Activated T-helper 1 cell treated with anti-CD3 and anti-CD28 coated beads, Interleukin-12 subunit alpha, Interleukin-12 subunit beta, Interleukin-2, Interleukin-4 antibody, amounts not matched to agents 30 ng/mL and 10 ng/mL and 1 ng/mL, durations not matched to agents 14 hours and 24 hours and 36 hours (primary cell): ENCODE measurements at places on chromosomes 3 and 15. TPM values are rescaled to one million over a fixed set of nuclear protein-coding genes. Genes with fewer than 3 reads are reported as not detected.

GRCh38 chr15:43939070-43939469, 112.3 kb downstream of the WDR76 start:
- H3K4me1 ChIP-seq = no peaks in the 10 kb centered on the region
- H3K27ac ChIP-seq = no peak overlapping the region
- no peak for DNase-seq
- H3K36me3 ChIP-seq = no peaks in the 10 kb centered on the region

DNA sequence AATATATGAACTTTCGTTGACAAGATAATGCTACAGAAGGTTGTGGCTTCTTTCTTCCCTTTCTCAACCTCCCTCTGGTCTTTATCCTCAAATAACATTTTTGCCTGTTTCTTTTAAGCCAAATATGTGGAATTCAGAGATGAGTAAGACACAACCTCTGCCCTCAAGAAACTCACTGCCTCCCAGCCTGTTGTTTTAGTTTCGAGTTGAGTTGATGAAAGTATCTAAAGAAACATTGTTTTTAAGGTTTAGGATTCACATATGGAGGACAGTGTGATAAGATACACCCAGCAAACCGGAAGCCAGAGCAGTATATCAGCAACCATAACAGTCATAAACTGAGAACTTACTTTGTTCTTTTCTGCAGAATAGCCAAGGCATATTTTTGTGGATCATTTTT, 218.6 kb downstream of the THSD4 start:
- no peak overlapping the region for H3K4me3 ChIP-seq
- no peaks in the 10 kb centered on the region for H3K36me3 ChIP-seq
- peaks cover 6% of the 10 kb centered on the region for H3K4me1 ChIP-seq
- H3K27ac ChIP-seq = no peak overlapping the region
- DNase-seq = no peak

DNA sequence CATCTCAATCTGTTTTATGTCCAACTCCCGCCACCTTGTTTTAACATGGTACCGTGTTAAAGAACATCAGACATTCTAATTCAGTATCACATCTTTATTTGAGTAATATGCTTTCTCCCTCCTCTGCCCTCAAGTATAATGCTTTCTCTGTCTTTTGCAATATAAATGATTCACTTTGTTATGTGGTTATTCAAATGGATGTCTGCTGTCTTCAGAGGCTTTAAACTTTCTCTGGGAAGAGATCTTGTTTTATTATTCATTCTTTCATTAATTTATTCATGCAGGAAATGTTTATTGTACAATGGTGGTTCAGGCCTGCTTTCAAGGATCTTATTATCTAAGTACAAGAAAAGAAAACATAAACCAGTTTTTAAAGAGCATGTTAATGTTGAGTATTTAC, 57.1 kb downstream of the RAP2B start:
- peaks cover 64% of the 10 kb centered on the region for H3K4me1 ChIP-seq
- DNase-seq = no peak
- H3K4me3 ChIP-seq = no peak overlapping the region

DNA sequence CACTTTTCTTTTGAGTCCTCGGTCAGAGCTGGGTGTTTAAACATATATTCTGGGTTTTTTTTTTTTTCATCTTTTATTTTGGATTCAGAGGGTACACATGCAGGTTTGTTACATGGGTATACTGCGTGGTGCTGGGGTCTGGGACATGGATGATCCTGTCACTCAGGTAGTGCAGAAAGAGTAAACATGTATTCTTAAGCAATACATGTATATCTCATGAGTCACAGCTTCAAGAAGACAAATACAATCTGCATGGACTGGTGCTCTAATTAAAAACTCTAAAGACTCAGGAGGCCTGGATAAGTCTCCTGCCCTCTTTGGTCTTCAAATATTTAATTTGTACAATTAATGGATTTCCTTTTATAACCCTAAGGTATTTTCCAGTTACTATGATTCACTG, 50.6 kb upstream of the PHLDB2 start:
- H3K4me1 ChIP-seq = no peaks in the 10 kb centered on the region
- H3K36me3 ChIP-seq = no peaks in the 10 kb centered on the region
- peaks cover 9% of the 10 kb centered on the region for H3K27me3 ChIP-seq
- no peak overlapping the region for H3K4me3 ChIP-seq

GRCh38 chr3:149390772-149391212, 13.3 kb upstream of the TM4SF1 start:
- H3K27ac ChIP-seq = no peak overlapping the region
- no peak for DNase-seq
- peaks cover 7% of the 10 kb centered on the region for H3K4me1 ChIP-seq
- H3K27me3 ChIP-seq = peaks cover 4% of the 10 kb centered on the region
- no peaks in the 10 kb centered on the region for H3K36me3 ChIP-seq

The OR5K4 gene
- total RNA-seq = not detected in 2 replicates

- DNase-seq = no peak
- H3K4me3 ChIP-seq = no peak overlapping the region
- no peak overlapping the region for H3K27ac ChIP-seq
- no peaks in the 10 kb centered on the region for H3K4me1 ChIP-seq
- H3K27me3 ChIP-seq = peaks cover 37% of the 10 kb centered on the region
These were observed 224.9 kb upstream of the TOPAZ1 start for GRCh38 chr3:44016818-44017217.

DNA sequence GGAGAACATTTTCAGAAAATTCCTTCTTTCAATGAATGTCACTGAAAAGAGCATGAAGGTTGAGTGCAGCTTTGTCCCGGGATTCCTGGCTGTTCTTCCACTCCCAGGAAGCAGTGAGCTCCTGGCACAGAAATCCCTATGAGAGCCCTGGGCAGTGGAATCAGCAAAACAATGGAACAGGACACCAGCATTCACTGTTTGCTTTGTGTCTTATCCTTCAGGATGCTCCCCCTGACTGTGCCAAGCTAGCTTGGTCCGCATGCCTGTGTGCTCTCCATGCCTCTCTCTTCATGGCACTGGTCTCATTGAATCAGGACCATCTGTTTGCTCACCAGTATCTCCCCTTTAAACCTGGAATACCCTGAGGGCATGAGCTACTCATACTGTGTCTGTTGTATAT, 102.0 kb upstream of the GADL1 start:
- no peaks in the 10 kb centered on the region for H3K4me1 ChIP-seq
- H3K27me3 ChIP-seq = no peaks in the 10 kb centered on the region
- H3K27ac ChIP-seq = no peak overlapping the region
- no peak for DNase-seq

The PDZRN3 gene
- total RNA-seq = not detected in 2 replicates

GRCh38 chr3:49462222-49462621, 7.8 kb upstream of the DAG1 start:
- H3K27ac ChIP-seq = no peak overlapping the region

GRCh38 chr15:68205954-68206539, 915 bp upstream of the CALML4 start:
- H3K27me3 ChIP-seq = no peaks in the 10 kb centered on the region
- peaks cover 58% of the 10 kb centered on the region for H3K4me1 ChIP-seq
- no peak for DNase-seq
- H3K4me3 ChIP-seq = peak overlapping the region; percentile 73
- H3K27ac ChIP-seq = peak overlapping the region; percentile 67

DNA sequence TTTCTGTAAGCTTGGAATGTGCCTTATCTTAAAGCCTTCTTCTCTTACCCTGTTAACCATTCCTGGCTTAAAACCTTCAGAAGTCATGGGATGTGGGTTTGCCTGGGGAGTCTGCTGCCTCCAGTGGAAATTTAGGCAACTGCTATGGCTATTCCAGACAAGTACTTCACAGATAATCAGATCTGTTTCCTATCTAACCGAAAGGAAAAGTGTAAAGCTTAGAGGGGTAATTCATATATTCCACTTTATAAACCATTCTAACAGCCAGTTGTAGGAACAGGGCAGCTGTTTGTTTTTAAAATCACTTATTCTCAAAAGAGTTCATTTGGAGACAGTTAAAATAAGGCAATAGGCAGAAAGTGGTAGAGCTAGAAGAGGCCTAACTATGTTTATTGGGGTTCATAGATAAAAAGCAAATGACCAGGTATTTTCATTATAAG, 219.9 kb downstream of the TCF12 start:
- H3K27ac ChIP-seq = no peak overlapping the region
- no peak overlapping the region for H3K4me3 ChIP-seq
- H3K36me3 ChIP-seq = peaks cover 4% of the 10 kb centered on the region
- DNase-seq = no peak
- H3K4me1 ChIP-seq = peaks cover 31% of the 10 kb centered on the region

- peaks cover 16% of the 10 kb centered on the region for H3K27me3 ChIP-seq
- no peak overlapping the region for H3K4me3 ChIP-seq
- no peak for DNase-seq
- H3K4me1 ChIP-seq = peaks cover 20% of the 10 kb centered on the region
These were observed 3.5 kb upstream of the FYTTD1 start for GRCh38 chr3:197746209-197746608.

DNA sequence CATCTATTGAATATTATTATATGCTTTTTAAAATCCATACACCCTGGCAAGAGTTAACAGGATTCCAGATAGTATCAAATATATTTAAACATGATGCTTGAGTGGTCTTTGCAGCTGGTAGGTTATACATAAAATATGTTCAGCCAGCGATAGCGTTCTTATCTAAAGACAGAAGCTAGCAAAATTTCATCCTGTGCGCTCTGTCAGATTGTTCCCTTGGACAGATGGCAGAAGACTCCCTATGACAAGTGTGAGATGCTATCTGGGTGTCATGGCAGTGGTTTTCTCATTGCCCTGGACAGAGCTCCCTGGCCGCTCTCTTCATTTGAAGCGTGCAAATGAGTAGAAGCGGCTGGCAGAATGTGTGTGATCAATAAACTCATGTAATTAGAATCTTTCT, 175.2 kb upstream of the SOX14 start:
- DNase-seq = no peak
- no peaks in the 10 kb centered on the region for H3K4me1 ChIP-seq
- H3K4me3 ChIP-seq = no peak overlapping the region
- H3K27me3 ChIP-seq = no peaks in the 10 kb centered on the region

GRCh38 chr3:169838511-169839030, 25.9 kb upstream of the LRRC34 start:
- H3K27me3 ChIP-seq = peaks cover 13% of the 10 kb centered on the region
- no peak for DNase-seq
- no peak overlapping the region for H3K4me3 ChIP-seq
- H3K36me3 ChIP-seq = no peaks in the 10 kb centered on the region
- no peaks in the 10 kb centered on the region for H3K4me1 ChIP-seq

- H3K27me3 ChIP-seq = peaks cover 63% of the 10 kb centered on the region
- peak overlapping the region; percentile 52 for H3K4me3 ChIP-seq
- peaks cover 14% of the 10 kb centered on the region for H3K4me1 ChIP-seq
- H3K36me3 ChIP-seq = no peaks in the 10 kb centered on the region
- H3K27ac ChIP-seq = peak overlapping the region; percentile 40
These were observed 6.6 kb downstream of the ISLR2 start for GRCh38 chr15:74136814-74137536.

GRCh38 chr15:70154718-70155347, 57.1 kb upstream of the TLE3 start:
- H3K4me3 ChIP-seq = no peak overlapping the region
- no peak overlapping the region for H3K27ac ChIP-seq
- DNase-seq = no peak
- H3K36me3 ChIP-seq = no peaks in the 10 kb centered on the region
- H3K27me3 ChIP-seq = peaks cover 5% of the 10 kb centered on the region

The RBPMS2 gene
- 0.10 TPM in 1 of 2 replicates, not detected in the other for total RNA-seq

DNA sequence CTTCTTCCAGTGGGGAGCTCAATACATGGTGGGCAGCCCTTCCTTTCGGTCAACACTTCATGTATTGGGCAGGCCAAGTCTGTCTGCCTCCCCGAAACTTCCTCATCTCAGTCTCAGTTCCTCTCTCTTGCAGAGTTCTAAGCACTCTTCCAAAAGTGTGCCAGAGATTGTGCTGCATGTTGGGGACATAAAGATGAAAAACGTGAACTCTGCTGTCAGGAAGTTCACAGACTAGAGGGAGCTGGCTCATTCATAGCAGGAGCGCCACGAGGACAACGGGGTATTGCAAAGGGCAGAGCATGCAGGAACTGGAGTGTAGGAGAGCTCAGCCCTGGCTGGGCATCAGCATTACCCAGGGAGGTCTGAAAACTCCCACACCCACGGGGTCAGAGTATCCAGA, 15.3 kb upstream of the EPHB3 start:
- no peaks in the 10 kb centered on the region for H3K4me1 ChIP-seq
- H3K36me3 ChIP-seq = no peaks in the 10 kb centered on the region
- H3K27ac ChIP-seq = no peak overlapping the region
- peaks cover 17% of the 10 kb centered on the region for H3K27me3 ChIP-seq
- no peak for DNase-seq
- H3K4me3 ChIP-seq = no peak overlapping the region

DNA sequence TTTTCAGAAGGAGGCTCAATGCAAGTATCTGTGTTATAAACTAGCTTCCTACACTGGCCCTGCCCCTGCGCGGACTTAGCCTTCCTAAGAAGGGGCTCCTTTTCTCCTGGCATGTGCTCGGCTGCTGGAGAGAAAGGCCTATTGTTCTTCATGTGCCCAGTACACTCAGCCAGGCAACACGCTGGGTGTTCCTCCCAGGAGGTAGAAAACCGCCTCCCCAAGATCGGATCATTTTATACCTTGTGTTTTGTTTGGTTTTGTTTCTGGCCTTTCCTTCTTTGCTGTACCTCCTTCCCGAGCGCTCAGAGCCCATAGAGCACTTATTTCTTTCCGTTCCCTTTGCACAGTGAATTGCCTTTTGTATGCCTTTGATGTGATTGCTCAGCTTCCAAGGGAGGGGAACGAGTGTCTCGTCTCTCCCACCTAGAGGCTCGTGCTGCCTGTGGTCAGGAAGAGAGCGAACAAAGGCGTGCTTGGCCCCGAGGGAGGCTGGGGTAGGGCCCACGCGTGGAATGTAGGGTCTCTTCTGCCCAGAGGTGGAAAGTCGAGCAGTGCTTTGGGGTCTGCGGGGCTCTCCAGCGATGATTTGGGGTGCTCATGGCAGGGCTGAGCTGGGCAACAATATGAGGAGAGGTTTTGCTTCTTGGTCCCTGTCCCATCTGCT, 30.0 kb downstream of the CCNL1 start:
- H3K36me3 ChIP-seq = peaks cover 4% of the 10 kb centered on the region
- peak overlapping the region; percentile 52 for H3K4me3 ChIP-seq
- DNase-seq = peak; percentile 30
- H3K4me1 ChIP-seq = peaks cover 79% of the 10 kb centered on the region

DNA sequence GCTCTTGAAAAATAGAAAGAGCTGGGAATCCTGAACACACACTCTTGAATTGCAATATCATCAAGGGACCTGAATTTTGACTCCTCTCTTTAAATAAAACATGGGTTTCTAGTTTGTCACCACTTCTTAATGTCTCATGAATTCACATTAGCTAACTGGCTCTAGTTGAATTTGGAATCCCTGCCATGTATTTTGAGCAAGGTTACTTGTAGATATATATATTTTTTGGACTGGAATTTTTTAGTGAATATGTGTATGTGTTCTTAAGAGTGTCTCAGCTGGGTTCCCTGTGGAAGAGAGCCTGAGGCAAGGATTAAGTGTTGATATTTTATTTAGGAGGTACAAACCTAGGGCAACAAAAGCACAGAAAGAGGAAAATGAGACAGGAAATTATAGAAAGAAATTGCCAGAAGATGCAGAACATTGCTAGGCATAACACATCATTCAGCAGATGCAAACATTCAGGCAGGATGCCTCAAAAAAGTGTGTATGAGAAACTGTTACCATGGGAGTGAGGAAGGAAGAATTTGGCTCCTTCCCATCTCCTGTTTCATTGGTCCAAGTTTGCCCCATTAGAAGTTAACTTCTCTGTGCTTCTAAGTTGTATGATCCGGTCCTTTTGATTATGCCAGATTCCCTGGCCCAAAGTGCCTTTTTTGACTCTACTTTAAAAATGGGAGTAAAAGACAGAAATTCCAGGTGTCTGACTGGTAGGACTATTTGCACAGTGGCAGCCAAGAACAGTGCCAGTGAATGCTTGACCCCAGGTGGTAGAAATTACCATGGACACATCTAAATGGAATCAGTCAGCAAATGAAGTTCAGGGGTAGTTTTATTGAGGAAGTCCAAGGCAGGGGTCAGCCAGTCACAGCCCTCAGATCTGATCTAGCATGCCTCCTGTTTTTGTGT, 253.7 kb upstream of the TGFBR2 start:
- H3K4me3 ChIP-seq = peak overlapping the region; percentile 15
- peaks cover 93% of the 10 kb centered on the region for H3K4me1 ChIP-seq
- peaks cover 10% of the 10 kb centered on the region for H3K27me3 ChIP-seq
- H3K27ac ChIP-seq = no peak overlapping the region
